ENCODE measurements at places on chromosomes 3 and 15.

GRCh38 chr3:43296565-43296964 lies 10.2 kb downstream of the SNRK start:
- peak; percentile 82 for DNase-seq

DNA sequence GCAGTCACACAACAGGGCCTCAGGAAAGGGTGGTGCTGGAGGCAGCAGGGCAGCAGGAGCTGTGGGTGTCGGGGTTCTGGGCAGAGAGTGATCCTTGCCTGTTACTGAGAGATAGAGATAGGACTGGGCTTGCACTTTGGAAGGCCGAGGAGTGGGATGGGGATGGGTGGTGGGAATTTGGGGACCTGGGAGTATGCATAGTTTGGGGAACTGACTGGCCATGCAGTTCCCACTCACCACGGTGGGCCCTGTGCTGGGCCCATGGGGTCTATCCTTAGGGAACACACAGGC lies 192.5 kb upstream of the LINGO1 start:
- DNase-seq = no peak

DNA sequence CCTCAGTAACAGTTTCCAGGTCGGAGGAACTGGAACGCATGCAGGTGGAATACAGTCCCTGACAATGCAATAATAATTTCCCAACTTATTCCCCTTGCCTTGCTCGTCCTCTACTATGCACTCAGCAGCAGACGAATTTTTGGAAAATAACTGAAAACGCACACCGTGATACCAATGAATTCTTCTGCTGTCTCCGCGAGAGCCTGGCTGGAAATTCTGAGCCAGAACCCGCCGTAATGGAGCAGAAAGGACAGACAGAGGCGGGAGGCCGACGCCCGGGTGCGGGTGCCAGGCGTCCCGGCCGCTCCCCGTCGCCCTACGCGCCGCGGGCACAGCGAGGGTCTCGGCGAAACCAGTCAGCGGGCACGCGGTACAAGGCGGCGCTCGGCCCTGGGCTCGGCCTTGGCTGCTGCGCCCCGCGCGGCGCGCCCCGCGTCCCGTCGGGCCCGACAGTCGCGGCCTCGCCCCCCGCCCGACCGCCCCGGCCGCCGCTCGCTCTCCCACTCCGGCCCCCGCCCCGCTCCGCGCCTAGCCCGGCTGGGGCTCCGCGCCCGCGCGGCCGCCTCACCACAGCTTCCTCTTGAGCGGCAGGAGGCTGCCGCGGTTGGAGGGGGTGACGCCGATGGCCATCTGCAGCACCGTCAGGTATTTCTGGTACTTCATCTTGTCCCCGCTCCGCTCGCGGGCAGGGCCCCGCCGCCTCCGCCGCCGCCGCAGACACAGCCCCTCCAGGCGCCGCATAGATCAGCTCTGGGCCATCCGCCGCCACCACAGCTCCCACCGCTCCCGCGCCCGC lies 114.5 kb upstream of the GOLGA8J start:
- no peak for DNase-seq

- no peak for DNase-seq
These were observed 40.7 kb downstream of the KLF15 start for GRCh38 chr3:126316501-126316939.

- DNase-seq = no peak
These were observed 333.0 kb upstream of the RARB start for GRCh38 chr3:25094932-25095685.

DNA sequence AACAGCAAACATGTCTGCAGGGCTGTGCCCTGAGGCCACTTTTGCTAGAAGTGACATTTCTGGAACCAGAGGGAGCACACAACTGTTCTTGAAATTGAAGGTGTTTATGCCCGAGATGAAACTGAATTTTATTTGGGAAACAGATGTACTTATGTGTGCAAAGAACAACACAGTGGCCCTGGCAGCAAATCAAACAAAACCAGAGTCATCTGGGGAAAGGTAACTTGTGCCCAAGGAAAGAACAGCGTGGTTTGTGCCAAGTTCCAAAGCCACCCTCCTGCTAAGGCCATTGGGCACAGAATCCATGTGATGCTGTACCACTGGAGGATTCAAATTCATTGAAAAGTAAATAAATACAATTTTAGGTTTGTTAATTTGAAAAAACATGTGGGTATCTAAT lies 31.2 kb upstream of the RARRES1 start:
- DNase-seq = no peak

- no peak for DNase-seq
These were observed 1.0 kb downstream of the IQSEC1 start for GRCh38 chr3:13072239-13072599.

DNA sequence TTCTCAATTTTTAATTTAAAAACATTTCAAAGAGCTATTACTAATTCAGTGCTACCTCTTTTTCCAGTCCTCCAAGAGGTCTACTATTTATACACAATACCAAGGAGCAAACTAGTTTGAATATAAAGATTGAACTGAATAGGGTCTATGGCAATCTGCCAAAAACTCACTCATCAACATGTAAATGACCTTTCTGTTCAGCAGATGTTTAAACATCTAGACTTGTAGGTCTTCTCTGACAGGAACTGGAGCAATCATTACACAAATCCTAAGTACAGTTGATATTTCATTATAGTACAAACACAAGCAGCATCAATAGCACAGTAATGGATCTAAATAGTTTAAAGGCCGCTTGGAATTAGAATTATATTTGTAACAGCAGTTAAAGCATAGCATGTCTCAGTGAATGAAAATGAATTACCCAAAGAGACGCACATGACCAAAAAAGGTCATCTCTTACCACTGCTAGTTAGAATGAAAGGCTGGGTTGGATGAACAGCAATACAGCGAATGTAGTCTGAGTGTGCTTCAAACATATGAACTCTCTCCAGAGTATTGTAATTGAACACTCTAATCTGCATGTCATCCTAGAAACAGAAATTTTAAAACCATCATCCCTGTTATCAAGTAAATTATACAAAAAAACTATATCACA lies 10.7 kb downstream of the COPB2 start:
- no peak for DNase-seq

GRCh38 chr3:188581365-188581764 lies 427.4 kb downstream of the LPP start:
- DNase-seq = no peak

GRCh38 chr3:25421747-25422146 lies 6.3 kb upstream of the RARB start:
- no peak for DNase-seq

GRCh38 chr3:157157836-157158235 lies 2.1 kb downstream of the CCNL1 start:
- no peak for DNase-seq

DNA sequence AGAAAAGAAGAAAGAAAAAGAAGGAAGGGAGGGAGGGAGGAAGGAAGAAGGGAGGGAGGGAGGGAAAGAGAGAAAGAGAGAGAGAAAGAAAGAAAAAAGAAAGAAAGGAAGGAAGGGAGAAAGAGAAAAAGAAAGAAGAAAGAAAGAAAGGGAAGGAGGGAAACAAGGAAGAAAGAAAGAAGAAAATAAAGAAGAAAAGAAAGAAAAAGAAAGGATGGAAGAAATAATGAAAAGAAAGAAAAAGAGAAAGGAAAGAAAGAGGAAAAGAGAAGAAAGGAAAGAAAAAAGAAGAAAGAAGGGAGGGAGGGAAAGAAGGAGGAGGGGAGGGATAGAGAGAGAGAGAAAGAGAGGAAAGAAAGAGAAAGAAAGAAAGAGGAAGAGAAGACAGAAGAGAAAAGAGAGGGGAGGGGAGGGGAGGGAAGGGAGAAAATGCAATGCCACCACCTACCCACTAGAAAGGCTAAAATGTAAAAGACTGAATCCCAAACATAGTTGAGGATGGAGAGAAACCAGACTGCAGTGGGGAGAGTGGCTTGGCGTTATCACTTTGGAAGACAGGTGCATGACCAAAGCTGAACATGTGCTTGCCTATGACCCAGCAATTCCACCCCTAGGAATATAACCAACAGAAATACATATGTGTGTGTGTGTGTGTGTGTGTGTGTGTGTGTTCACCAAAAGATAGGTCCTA lies 66.9 kb upstream of the KLF13 start:
- DNase-seq = no peak

DNA sequence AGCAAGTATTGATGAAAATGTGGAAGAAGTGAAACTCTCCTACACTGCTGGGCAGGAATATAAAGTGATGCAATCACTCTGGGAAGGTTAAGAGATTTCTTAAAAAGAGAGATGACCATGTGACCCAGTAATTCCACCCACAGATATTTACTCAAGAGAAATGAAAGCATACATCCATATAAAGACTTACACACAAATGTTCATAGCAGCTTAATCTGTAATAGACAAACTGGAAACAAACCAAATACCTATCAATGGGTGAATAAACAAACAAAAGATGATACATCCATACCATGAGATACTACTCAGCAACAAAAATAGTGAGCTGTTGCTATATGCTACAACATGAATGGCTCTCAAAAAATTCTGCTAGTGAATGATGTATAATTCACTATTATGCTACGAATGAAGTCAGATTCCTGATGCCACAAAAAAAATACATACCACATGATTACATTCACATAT lies 463.3 kb downstream of the MAGI1 start:
- peak; percentile 1 for DNase-seq

- no peak for DNase-seq
These were observed 30.3 kb upstream of the CTNNB1 start for GRCh38 chr3:41169023-41169422.

DNA sequence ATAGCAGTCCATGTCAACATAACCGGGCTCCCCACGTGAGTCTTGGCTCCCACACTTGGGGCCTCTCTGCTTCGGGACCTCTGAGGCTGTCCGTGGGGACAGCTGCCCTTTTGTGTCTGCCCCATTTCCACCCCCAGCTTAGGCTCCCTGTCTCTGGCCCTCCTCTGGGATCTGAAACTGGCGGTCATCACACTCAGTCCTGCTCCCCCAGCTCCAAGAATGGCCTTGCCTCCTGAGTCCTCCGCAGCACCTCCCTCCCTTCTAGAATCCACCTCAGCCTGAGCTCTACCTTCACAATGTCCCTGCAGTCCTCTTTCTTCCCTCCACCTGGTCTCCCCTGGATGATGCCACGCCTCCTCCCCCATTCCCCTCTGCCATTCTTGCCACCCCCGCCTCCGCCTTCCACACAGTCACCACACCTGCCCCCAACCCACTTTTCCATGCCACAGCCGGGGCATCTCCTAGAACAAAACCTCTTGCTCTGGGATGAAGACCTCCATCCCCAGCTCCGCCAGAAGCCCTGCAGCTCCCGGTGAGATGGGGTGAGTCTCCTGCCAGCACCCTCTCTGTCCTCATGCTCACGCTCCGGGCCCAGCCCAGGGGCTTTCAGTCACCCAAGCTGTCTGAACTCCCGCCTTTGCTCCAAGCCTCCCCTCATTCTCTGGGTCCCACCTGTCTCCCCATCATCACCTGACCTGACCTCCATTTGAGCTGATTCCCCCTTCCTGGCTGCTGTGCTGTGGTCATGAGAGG lies 7.0 kb upstream of the ZXDC start:
- DNase-seq = no peak

DNA sequence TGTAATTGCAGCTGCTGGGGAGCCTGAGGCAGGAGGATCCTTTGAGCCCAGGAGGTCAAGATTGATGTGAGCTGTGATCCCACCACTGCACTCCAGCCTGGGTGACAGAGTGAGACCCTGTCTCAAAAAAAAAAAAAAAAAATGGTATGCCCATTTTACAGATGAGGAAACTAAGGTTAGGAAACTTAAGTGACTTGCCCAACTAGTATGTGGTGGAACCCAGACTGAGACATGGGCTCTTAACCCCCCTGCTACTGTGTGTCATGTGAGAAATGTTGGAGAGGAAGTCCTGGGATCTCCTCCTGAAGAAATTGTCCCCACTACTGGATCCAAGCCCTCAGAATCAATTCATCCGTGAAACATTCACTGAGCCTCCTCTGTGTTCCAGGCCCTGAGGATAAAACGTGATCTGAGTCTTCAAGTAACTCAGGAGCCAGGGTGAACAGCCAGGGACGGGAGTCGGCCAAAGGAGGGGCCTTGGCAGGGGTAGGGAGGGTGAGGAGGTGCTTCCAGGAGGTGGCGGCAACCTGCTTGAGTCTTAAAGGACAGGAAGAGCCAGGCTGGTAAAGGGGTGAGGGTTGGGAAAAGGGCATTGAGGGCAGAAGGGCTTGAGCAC lies 19.6 kb upstream of the RNU6-1 start:
- DNase-seq = no peak

DNA sequence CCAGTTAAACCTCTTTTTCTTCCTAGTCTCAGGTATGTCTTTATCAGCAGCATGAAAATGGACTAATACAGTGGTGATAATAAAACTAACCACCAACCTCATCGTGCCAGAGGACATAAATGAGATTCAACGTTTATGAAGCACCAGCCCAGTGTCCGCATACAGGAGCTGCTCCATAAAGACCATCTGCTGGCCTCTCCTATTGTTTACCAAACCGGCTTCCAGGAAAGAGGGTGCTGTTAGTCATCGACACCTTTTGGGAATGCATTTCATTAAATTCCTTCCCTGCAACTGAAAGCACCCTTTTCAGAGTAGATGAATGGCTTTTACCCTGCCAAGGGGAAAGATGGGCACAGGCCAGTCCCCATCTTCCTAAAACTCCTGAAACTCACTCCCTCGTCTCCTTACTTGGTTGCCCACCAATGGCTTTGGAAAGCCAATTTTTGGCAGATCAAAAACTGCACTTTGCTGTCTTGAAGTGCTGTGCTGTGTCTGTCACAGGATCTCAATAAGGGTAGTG lies 122.1 kb downstream of the AQP9 start:
- DNase-seq = no peak

DNA sequence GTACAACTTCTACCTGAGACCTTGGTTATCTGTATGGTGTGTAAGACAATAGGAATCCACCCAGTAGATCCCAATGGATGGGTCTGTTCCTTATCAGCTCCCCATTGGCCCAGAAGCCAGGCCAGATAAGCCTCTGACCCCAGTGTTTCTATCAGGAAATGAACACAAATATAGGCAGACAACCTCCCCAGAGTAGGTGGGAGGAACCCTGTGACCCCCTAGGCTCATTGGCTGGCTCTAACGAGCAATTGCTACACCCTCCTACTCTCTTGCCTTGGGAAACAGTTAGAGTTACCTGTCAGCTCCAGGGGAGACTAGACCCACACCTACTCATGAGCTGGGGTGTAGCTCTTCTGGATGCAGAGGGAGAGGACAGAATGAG lies 299.9 kb downstream of the UACA start:
- peak; percentile 69 for DNase-seq

DNA sequence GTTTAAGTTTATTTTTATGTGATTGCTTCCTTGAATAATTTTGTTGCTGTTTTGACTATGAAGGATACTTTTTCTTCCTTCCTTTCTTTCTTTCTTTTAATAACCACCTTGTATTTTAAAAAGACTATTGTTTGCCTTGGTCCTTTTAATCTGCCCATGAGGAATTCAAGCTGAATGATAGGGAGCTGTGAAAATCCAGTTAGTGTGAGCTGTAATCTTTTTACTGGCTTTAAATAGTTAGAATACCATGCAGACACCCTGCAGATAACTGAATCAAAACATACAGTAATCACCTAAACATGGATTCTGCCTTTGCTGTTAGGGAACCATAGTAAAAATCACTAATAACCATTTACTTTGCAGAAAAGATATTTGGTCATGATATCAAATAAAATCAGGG lies 110.7 kb downstream of the RSRC1 start:
- DNase-seq = no peak
